ENCODE measurements at places on chromosomes 2 and 18.

DNA sequence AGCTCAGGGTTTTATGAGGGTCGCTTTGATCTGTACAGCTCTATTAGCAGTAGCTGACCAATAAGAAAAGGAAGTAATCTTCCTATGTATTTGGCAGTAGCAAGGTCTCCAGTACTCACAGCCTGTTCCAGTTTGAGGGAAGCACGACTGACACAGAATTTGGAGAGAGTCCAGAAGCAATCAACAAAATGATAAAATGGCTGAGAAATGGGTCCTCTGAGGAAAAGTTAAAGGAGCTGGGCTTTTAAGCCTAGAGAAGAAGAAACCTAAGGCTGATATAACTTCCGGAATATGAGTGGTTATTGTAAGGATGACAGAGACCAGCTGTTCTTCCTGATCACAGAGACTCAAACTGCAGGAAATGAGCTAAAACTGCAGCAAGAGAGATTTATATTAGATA is 382.8 kb downstream of the GPD2 start:
- no peak for DNase-seq

DNA sequence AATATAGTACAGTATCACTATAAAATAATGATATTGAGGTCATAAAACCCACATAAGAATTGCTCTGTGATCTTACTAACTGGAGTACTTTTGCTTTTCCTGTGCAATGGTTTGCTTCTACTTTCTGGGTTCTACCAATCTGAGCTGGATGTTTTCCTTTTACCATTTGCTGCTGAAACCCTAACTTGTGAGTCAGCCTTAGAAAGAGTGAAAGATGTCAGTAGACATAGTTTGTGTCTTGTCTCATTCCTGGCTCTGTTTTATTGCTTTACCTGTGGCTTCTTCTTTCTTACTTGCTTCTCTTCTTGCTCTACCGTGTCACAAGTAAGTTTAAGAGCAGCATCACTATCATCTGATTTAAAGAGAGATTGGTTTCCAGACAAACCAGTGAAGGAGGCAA is 61.0 kb downstream of the MBD2 start:
- DNase-seq = no peak

GRCh38 chr2:236658974-236659757 is 89.5 kb downstream of the ACKR3 start:
- DNase-seq = no peak

GRCh38 chr2:159904127-159904958 is 106.3 kb upstream of the CD302 start:
- DNase-seq = no peak

DNA sequence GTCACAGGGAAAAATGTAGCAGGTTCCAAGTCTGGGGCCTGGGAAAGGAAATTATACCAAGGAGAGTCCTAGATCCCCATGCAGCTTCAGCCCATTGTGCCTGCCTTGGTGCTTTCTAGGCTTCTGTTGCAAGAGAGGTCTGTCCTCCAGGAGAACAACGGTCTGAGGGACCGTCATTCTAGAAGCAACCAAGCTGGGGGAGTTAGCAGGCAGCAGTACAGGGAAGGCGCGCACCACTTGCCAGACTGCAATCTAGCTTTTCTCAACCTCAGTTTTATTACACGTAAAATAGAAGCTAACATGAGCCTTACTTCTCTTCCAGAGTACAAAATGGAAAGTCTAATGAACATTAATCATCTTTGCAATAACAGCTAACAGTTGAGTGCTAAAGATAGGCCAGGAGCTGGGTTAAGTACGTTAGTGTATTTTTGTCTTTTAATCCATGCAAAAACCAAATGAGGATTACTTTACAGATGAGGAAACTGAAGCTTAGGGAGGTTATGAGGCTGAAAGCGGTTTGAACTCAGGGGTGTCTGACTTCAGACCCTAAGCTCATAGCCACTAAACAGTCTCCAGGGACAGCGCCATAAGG is 1.9 kb downstream of the TCF23 start:
- no peak for DNase-seq

GRCh38 chr18:55115606-55116005 is 156.3 kb upstream of the CCDC68 start:
- no peak for DNase-seq

GRCh38 chr2:43762286-43762685 is 11.6 kb upstream of the DYNC2LI1 start:
- no peak for DNase-seq

DNA sequence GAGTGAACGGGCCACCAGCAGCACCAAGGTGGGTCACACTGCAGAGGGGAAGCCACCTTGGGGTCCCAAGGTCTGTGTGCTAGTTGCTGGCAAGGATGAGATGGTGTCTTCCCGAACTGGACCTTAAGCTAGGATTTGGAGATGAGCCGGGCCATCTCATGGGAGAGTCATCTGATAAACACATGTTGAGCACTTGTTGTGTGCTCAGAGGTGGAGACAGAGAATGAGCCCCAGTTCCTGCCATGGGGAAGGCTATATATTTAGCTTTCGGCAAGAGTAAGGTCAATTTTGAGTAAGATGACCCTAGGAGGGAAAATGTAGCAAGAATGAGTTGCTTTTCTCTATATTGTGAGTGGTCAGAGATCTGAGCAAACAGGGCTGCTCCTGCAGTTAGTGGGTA is 41.4 kb upstream of the RPL31 start:
- no peak for DNase-seq

GRCh38 chr2:86434290-86434689 is 6.9 kb upstream of the KDM3A start:
- no peak for DNase-seq

Data from NCI-H1092 (cell line).